ENCODE measurements at places on chromosomes 7 and 10.
A peak's percentile ranks its signal among the peaks of the same experiment; 100 is the strongest.

DNA sequence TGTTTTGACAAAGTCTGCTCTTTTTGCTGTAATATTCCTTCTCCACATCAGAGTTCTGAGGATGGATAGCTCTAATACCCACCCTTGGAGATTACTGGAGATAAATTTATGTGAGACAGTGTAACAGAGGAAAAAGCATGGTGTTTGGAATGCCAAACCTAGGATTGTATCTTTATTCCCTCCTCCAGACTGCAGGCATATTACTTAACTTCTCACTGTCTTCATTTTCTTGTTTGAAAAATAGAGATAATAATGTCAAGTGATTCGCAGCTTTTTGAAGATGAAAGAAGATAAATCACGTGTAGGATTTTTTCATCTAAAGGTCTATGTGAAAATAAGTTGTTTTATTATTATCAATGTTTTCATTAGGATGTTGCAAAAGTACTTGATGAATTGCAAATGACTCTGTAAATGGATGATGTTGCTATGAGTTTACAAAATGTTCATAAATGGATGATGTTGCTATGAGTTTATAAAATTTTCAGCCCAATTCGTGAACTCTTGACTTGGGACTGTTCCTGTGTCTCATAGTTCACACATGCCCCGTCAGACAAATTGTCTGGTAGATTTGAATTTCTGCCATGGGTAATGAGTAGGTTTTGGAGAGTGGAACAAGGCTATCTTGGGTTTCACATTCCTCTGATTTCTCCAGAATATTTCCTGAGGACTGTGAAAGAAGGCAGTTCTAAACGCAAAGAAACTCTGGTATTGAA lies 113.1 kb upstream of the IGFBP3 start:
- DNase-seq, result no peak

GRCh38 chr10:86979296-86979818 lies 11.1 kb downstream of the ADIRF start:
- no peak for DNase-seq

- no peak for DNase-seq
Measured at GRCh38 chr10:102246261-102246660, 929 bp downstream of the GBF1 start.

GRCh38 chr7:91911121-91911520 lies 29.5 kb upstream of the AKAP9 start:
- DNase-seq, result no peak

GRCh38 chr10:82564353-82565196 lies 689.6 kb downstream of the NRG3 start:
- no peak for DNase-seq

DNA sequence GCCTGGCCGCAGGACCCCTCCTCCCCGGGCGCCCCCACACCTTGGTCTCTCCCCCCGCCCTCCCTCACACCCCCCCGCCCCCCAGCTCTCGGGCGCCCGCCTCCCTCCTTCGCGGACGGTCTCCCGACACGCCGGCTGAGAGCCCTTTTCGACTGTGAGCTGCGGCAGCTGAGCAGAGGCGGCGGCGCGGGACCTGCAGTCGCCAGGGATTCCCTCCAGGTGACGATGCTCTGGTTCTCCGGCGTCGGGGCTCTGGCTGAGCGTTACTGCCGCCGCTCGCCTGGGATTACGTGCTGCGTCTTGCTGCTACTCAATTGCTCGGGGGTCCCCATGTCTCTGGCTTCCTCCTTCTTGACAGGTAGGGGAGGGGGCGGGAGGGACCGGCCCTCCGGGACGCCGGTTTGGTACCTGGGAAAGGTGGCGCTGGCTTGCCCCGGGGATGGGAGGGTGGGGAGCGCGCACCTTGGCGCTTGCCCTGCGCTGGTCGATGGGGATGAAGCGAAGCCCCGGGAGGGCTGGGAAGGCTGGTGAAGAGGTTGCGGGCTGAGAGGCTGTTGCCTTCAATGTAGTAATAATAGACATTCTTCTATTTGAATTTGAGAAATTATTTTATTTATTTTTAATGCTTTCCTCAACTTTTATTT lies at the start of gene BMPER:
Gene BMPER, plus strand, starts transcription at position 151 of the 644 bp plus-strand sequence. Its CDS starts 75 bp downstream, at position 226.
- DNase-seq, result no peak

DNA sequence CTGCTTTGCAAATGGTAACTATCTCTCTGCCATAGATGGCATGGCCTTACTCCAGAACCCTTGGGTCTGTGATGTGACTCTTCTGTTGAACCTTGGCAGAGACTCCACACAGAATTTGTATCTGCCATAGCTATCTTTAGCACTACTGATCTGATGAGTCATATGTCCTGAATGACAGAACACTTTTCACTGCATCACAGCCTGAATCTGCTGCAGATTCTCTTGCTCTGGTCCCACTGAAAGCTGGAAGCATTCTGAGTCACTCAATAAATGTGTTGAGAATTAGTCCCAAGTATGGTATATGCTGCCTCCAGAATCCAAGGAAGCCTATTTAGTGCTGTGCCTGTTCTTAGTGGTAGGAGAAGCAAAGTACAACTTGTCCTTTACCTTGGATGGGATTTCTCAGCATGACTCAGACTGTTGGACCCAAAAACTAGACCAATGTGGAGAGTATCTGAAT lies 39.5 kb upstream of the ANKRD1 start:
- no peak for DNase-seq

DNA sequence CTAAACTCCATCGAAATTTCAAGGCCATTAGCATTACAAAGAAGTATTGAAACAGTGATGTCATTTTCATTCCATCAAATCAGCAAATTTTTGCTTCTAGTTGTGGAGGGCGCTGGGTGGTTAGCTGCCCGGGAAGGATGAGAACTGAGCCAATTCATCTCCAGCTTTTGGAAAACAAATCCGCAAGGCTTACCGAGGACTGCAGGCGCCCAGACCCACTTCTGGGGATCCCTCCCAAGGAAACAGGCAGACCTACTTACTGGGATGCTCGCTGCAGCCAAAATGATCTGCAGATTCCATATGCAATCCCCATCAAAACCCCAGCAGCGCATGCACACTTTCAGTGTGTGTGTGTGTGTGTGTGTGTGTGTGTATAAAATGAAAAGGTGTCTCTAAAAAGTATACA lies 19.2 kb downstream of the TNRC18 start:
- DNase-seq, result no peak

GRCh38 chr7:27245798-27246691 lies 3.4 kb downstream of the EVX1 start:
- no peak for DNase-seq

GRCh38 chr7:45511721-45512597 lies 62.2 kb upstream of the ADCY1 start:
- no peak for DNase-seq

DNA sequence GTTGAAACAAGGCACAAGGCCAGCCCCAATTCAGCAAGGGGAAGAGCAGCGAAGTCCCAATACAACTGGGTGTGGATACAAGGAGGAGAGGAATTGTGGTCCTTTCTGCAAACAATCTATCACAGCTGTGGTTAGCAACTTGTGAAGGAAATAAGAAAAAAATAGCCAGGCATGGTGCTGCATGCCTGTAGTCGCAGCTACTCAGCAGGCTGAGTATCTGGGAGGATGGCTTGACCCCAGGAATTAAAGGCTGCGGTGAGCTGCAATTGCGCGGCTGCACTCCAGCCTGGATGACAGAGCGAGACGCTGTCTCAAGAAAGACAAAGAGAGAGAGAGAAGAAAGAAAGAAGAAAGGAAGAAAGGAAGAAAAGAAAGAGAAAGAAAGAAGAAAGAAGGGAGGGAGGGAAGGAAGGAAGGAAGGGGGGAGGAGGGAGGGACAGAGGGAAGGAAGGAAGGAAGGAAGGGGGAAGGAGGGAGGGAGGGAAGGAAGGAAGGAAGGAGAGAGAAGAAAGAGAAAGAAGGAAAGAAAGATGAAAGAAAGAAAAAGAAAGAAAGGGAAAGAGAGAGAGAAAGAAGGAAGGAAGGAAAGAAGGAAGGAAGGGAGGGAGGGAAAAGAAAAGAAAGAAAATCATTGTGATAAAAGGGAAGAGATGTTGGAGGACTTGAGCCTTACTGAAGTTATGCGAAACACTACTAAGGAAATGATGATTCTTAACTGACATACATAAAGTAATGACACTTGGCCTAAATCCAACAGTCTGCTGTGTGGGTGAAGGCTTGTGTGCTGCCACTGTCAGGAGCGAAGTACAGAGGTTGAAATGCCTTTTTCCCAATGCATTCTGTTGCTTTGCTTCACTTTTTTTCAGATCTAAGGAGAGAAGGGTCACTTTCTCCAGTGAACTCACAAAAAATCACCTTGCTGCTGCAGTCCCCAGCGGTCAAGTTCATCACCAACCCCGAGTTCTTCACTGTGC lies 117.0 kb upstream of the STK17A start:
- DNase-seq, result no peak

DNA sequence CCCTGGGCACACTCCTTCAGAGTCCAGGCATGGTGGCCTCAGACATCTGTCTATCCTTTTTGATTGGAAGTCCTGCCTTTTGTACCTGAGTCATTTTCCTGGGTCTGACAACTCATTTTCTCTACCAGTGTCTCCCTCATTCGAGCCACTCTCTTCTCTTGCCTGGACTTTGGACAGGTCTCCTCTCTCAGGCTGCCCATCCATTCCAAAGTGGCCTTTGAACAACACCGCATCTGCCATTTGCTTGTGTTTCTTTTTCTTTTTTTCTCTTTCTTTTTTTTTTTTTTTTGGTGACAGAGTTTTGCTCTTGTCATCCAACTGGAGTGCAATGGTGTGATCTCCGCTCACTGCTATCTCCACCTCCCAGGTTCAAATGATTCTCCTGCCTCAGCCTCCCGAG lies 142.1 kb upstream of the COBL start:
- DNase-seq, result no peak

DNA sequence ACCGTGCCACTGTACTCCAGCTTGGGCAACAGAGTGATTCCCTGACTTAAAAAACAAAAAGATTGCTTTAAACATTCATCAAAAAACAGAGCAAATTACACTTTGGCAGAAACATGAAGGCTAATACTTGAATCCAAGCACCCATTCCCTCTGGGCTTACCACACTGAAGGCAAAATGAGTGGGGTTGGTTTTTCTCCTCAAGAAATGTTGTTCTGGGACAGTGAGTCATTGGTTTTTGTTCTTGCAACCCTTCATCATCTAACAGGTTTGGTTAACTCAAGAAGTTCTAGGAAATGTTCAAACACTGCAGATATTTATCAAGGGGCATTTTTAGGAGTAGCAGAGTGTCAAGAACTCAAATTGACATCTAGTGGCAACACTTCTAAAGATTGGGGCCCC lies 60.5 kb downstream of the KIAA1217 start:
- DNase-seq, result no peak

- no peak for DNase-seq
Measured at GRCh38 chr7:95430864-95431263, 4.0 kb downstream of the PON2 start.

GRCh38 chr7:77657427-77658224 lies 38.6 kb upstream of the RSBN1L start:
- peak; percentile 11 for DNase-seq

DNA sequence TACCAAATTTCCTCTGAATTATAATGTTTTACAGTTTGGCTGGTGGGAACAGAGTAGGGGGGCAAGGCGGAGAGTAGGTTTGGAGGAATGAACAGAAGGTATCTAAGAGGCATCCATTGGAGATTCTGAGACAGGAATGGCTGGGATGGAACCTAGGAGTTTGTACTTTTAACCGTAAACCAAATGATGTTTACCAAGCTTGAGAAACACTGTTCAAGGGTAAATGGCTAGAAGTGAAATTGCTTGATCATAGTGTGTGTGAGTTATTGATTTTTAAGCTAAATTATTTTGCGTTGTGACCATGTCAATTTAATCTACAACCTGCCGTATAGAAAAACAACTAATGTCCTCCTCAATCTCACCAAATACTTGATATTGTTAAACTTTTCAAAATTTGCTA lies 306.4 kb upstream of the PHYHIPL start:
- no peak for DNase-seq

DNA sequence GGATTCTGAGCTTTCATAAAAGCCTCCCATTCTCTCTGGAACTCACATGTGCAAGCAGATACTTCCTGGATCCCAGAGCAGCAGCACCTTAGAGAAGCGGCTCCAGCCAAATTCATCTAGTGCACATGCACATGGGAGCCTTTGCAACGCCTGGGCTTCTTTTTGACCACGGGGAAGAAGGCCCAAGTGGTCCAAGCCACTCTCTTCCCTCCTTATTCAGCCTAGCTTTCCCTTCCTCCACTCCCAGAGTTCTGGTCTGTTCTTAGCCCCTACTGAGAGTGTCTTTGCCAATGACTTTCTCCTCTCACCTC lies 118.7 kb downstream of the ZNF365 start:
- no peak for DNase-seq

GRCh38 chr7:130878785-130879184 lies 144.8 kb upstream of the KLF14 start:
- no peak for DNase-seq

DNA sequence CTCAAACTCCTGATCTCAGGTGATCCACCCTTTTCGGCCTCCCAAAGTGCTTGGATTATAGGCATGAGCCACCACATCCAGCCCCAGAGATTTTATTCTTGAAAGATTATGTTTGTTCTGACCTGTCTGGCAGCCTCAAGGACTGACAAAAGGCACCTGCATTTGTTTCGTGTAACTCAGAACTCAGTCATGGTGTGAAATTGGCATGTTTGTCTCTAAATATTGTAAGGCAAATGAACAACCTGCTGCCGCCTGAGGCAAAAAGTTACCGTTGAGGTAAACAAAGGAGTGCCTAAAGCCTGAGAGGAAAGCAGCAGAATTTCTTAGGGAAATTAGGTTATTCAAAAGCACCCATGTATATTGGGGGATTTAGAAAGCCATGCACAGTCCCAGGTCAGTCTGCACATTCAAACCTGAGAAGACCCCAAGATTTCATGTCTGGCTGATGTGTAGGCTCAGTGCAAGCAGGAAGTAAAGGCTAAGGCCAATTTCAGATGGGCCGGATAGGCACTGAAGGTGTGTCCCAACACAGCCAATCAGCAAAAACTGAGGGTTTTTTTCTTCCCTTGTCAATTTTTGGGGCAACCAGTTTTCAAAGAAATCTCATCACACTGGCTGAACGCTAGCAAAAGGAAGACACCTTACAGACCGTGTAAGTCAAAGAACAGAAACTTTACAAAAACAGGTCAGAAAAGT lies 33.3 kb upstream of the HHEX start:
- no peak for DNase-seq

DNA sequence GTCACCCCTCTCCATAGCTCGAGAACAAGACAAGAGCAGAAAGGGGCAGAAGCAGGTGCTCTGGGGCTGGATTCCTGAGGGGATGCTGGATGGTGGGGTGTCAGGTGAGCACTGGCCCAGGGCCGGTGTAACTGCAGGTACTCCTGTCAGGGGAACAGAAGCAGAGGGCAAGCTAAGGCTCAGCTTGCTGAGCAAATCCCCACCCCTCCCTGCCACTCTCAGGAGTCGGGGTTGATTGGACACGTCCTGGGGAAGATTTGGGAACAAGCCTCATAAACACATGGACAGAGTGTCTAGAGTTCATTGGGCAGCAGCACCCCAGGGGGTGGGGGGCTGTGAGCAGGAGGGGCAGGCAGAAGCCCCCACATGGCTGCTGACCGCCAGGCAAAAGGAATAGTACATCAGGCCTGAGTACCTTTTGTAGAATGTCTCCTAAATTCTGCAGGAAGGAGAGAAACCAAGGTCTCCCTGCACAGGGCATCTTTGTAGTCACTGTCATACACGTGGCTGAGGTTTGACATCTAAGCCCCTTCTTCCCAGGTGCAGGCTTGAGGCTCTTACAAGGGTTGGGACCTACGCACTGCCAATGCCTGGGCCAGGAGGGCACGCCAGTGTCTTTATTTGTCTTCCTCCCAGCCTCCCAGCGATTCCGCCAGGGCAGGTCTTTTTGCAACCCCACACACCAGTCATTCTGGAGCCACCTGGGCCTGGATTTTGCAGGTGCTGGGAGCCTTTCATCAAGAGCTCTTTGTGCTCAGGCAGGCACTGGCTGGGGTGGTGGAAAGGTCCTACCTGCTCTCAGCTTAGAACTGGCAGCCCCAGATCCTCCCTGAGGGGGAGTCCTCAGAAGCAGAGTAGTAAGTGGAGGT lies 2.8 kb downstream of the CALML3 start:
- DNase-seq, result no peak

All from KG1 (cell line).